CD4-positive, alpha-beta T cell treated with Interleukin-12 subunit alpha and Interleukin-12 subunit beta, for 1 hour (primary cell): ENCODE measurements at places on chromosomes 5 and 9.

GRCh38 chr5:78920604-78921003, 64.5 kb downstream of the ARSB start:
- no peak for DNase-seq

DNA sequence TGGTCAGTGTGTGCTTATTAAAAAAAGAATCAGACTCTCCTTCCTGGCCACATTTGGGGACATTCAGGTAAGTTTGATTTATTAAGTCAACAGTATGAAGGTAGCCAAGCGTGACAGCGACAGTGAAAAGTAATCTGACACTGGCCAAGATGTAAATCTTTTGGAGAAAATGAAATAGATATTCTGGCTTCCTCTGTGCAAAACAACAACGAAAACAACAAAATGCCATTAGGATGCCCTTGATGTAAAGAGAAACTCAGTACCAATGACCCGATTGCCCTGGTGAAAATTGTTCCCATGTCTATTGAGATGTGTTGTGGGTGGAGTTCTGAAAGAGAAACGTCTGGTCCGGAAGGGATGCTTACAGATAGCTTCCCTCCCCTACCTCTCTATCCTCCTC, 267.8 kb downstream of the MAT2B start:
- DNase-seq = no peak

GRCh38 chr5:42691413-42691937, 65.1 kb upstream of the CCDC152 start:
- DNase-seq = no peak

- no peak for DNase-seq
Measured at GRCh38 chr9:108033976-108034964, 544.7 kb upstream of the KLF4 start.

DNA sequence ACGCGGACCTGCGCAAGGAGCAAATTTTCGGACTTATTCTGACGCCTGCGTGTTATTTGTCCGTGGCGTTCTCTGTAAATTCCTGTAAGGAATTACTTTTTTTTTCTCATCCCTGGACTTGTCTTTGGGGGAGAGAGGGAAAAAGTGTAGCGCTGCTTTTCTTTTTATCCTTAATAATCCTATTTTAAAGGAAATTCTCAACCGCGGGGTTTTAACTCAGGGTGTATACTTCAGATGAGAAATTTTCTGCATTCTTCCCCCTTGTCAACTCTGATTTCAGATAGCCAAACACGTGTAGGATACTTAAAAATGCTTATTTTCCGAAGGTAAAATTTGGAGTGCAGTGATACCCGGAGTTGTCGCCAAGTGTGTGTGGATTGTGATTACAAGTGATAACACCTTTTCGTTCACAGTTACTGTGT, 853 bp downstream of the DCP2 start:
- no peak for DNase-seq

- no peak for DNase-seq
Measured at GRCh38 chr9:20619487-20620200, 2.7 kb downstream of the MLLT3 start.

- DNase-seq = no peak
Measured at GRCh38 chr9:135879619-135880018, 27.7 kb downstream of the CAMSAP1 start.

DNA sequence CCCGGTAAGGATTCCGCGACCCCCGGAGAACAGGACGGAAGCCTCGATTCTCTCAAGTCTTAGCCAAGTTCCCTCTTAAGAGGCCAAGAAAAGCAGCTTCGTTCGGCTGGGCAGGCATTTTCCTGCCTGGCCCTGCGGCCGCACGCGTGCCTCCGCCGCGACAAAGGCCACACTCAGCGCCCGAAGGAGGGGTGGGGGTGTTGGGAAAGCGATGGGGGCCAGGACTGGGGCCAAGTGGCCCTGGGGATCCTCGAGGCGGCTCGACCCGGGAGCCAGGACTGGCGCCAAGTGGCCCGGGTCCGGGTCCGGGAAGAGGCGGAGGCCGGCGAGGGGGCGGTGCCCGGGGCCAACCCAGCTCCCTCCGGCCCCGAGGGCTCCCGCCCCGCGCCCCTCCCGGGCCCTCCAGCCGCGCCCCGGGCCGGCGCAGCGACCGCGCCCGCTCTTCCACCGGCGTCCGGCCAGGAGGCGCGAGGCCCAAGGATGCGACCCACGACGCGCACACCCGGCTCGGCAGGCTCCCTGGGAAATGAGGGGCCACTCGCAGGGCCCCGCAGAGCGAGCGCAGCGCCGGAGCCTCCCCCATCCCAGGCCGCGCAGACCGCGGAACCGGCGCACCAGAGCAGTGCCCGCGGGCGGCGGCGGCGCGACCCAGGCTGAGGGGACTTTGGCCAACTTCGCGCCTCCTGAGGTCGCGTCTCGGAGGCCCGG, 756 bp downstream of the VAV2 start:
- no peak for DNase-seq

GRCh38 chr5:138951986-138952735, 77.0 kb upstream of the LRRTM2 start:
- DNase-seq = no peak

DNA sequence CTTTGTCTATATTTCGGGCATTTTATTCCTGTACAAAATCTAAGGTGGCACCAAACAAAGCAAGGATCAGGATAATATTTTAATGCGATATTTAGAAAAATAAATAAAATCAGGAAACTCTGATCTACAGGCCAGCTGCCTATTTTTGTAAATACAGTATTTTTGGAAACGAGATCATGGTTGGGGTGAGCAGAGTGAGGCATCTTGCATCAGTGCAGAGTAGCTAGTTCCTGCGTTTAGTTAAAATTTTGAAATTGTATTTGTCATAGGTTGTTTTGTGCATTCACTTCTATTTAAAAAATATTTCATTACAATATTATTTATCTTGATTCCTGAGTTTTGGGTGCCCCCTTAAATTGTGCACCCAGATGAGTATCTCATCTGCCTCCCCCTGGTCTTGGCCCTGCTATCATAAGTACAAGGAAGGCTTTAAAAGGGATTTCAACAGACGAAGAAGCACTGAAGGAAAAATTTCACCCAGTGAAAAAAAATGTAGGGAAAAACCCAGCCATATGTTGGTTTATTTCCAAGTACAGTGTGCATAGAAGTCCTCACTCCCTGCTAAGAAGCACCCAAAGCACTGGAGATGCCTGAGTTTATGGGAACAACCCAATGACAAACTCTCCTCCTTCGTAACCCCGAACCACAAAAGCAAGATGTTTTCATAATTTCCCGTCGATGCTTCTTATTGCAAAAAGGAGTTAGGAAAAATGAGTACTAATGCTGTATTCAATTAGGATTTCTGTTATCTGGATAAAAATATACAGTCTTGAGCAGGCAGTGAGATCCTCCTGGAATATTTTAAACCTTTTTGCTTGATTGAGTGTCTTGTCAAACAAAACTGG, 304.7 kb upstream of the CLINT1 start:
- no peak for DNase-seq

DNA sequence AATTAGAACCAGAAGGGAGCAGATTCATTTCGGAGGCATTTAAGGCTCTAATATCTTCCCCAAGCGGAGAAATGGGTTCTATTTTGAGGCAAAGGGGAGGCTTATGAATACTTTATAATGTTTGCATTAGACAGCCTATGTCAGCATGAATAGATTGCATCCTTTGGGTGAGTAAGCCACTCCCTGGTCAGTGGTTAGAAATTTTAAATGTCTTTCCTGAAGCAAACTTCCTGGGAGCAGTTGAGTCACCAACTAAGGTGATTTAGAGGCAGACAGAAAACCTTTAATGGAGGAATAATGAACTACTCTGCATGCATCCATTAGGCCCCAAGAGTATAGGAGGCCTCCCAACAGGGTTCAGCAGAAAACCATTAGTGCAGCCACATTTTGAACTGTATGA, 204.9 kb downstream of the ELAVL2 start:
- no peak for DNase-seq

- DNase-seq = no peak
Measured at GRCh38 chr5:19880859-19881436, 107.1 kb downstream of the CDH18 start.

- no peak for DNase-seq
Measured at GRCh38 chr9:5592231-5592630, 36.7 kb upstream of the RIC1 start.

GRCh38 chr9:116765011-116765410, 77.9 kb downstream of the TRIM32 start:
- no peak for DNase-seq

GRCh38 chr5:351921-352245, 30.4 kb downstream of the AHRR start:
- DNase-seq = no peak

GRCh38 chr9:106922026-106922425, 59.1 kb downstream of the ZNF462 start:
- no peak for DNase-seq

DNA sequence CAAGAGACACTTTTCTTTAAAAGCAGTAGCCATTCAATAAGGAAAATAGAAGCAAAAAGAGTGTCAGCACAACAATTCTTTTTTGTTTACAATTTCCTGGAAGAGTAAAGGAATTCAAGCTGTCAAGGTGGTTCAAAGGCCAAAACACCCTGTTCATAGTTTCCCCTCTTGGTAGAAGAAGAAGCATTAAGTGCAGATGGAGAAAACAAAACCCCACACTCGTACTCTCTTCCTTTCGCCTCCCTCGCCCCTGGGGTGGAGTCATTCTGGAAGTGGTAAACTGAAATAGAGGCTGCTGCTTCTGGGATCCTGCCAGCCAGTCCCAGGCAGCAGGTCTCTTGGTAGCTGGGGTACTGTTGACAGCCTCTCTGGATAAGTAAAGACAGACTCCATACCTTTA, 105.0 kb downstream of the ANKRD55 start:
- DNase-seq = peak; percentile 6

GRCh38 chr9:14560194-14560593, 133.0 kb downstream of the ZDHHC21 start:
- no peak for DNase-seq

DNA sequence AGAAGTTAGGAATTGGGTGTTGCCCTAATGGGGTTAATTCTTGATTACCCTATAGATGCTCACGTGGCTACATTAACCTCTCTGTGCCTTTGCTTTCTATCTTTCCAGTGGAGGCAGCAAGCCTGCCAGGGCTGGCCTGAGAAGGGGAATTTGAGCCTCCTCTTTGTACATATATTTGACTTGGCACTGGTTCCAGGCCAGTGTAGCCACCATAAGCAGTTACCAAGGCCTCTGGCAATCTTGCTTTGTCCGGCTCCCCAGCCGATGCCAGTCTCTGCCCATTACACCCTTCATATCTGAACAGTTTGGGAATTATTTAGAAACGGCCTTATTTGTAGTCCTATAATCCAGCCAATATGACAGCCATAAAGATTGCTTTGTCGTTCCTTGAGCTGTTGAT, 58.6 kb upstream of the PPARGC1B start:
- no peak for DNase-seq

- DNase-seq = no peak
Measured at GRCh38 chr9:122389195-122389594, 18.4 kb downstream of the PTGS1 start.

- peak; percentile 23 for DNase-seq
Measured at GRCh38 chr9:84271531-84271900, 69.0 kb downstream of the SLC28A3 start.

GRCh38 chr5:173317091-173317730, 11.0 kb downstream of the STC2 start:
- DNase-seq = no peak

GRCh38 chr5:151631941-151632340, 40.8 kb upstream of the FAT2 start:
- DNase-seq = no peak

DNA sequence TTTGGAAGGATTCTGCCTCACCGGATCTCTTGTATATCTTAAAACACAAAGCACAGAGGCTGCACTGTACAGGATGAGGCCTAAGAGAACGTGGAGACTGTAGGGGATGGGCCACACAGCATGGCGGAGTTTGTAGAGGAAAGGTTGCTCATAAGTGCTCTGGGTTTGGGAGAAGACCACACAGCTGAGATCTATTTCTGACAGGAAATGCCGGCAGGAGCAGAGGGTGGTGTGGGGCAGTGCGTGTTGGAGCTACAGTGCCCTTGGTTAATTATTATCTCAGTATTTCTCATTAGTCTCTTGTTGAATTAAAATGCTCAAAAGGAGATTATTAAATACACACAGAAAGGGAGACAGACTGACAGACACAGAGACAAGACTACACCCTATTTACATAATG, 9.6 kb downstream of the PALM2AKAP2 start:
- DNase-seq = no peak

DNA sequence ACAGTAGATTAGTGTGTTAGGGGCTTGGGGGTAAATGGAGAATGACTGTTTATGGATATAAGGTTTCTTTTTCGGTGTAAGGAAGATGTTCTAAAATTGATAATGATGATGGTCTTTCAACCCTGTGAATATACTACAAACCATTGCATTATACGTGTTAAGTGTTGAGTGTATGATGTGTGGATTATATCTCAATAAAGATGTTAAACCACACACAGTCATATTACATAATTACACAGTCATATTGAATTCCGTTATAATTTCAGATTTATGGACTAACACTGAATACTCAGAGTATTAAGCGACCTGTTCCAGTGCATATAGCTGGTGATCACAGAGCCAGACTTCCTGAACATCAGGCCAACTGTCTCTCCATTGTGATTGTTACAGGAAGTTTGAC, 68.1 kb downstream of the F2RL2 start:
- no peak for DNase-seq

DNA sequence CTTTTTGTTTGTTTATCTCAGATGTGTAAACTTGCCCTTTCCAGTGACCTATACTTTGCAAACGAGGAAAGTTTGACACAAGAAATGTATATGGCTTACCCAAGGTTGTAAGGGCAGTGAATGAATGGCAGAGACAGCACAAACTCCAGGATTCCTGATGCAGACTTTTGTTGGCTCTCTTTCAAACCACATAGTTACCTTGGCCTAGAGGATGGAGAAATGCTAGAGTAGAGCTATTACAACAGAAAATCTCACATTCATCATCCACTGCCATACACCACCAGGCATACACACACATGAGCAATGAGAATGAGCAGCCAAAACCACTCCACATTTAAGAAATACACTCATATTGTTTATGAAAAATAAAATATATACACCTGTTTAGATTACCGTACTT, 387.0 kb downstream of the TLR4 start:
- no peak for DNase-seq

- DNase-seq = no peak
Measured at GRCh38 chr5:136153581-136154236, 21.1 kb downstream of the SMAD5 start.

- no peak for DNase-seq
Measured at GRCh38 chr5:80784451-80784850, 129.7 kb upstream of the DHFR start.

DNA sequence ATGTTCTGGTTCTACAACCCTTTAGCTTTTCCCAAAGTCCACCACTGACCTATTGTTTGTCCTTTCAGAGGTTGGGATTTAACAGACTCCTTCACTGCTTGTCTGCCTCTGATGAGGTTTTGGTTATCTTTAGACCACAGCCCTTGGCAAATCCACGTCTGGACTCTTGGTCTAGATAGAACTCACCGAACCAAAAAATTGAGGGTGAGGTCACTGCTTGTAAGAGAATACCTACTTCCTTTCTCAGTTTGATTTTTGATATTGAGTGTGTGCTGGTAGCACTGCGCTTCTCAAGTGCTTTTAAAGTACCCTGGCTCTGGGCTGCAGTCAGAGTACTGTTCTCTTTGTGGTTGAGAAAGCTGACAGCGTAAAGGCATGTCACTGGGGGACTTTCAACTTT, 61.7 kb downstream of the JMY start:
- no peak for DNase-seq
